Neuronal stem cell (in vitro differentiated cells): ENCODE measurements at places on chromosomes 11 and 22.

- no peak for DNase-seq
These were observed 17.6 kb upstream of the MED17 start for GRCh38 chr11:93766504-93766903.

DNA sequence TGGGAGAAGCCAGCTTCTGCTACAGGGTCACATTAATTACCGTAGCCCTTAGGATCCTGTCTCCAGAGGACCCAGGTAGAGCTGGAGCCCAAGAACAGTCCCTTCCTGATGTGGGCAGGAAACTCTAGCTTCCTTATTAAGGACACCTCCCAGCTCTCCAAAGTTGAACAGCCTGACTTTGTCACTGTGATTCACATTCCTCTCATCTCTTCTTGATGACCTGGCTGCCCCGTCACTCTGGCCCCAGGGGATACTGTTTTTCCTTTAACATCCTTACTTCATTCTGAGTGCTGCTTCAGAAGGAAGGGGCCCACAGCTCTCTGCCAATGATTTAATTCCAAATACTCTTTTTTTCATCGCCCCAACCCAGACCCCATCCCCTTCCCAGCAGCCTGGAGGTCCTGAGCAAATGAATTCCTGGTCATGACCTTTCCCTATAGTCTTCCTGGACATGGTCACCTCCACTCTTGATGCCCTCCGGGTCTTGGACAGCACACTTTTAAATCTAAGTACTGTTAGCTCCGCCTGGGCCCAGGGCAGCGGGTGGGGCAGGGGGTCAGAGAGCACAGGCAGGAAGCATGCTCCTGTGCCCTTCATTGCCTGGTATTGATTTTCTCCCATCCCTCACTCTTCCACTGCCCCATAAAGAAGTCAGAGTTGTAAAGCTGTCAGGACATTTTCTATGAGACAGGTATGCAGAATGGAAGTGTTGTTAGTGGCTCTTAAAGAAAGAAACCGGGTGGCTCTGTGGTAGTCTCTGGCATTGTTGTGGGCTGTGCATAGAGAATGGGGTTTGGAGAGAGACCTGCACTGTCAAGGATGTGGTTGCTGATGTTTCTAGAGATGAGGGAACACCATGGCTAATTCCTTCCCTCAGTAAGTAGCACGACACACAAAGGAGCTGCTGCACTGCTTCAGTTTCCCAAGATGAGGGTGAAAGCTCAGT lies 22.3 kb upstream of the SPON1 start:
- no peak for DNase-seq

- DNase-seq = no peak
These were observed 130.9 kb downstream of the BBOX1 start for GRCh38 chr11:27171376-27171958.

- no peak for DNase-seq
These were observed 1.1 kb downstream of the TM7SF2 start for GRCh38 chr11:65112546-65113360.

- no peak for DNase-seq
These were observed at the start of gene SLC7A4 for GRCh38 chr22:21032037-21032867. Gene SLC7A4 (minus strand): TSS chr22:21032561. CDS start chr22:21031812, 749 bp downstream.

DNA sequence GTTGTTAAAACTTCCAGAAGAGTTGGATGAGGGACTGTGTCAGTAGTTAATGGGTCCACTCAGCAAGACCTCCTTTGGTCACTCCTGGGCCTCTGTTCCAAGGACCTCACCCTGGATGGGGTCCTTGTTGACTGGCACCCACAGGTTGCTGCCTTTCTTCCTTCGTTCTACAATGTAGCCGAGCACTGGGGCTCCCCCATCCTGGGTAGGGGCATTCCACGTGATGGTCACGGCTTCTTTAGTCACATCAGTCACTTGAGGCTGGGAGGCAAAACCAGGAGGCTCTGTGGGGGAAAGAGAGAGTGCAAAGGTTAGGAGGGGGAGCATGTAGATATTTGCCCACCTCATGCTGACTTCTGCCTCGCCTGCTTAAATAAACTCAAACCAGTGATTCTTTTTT lies 12.0 kb downstream of the TMEM86A start:
- no peak for DNase-seq

- no peak for DNase-seq
These were observed 198.8 kb downstream of the FAT3 start for GRCh38 chr11:92423115-92424034.

- no peak for DNase-seq
These were observed 50.9 kb downstream of the APOL1 start for GRCh38 chr22:36303874-36304273.

DNA sequence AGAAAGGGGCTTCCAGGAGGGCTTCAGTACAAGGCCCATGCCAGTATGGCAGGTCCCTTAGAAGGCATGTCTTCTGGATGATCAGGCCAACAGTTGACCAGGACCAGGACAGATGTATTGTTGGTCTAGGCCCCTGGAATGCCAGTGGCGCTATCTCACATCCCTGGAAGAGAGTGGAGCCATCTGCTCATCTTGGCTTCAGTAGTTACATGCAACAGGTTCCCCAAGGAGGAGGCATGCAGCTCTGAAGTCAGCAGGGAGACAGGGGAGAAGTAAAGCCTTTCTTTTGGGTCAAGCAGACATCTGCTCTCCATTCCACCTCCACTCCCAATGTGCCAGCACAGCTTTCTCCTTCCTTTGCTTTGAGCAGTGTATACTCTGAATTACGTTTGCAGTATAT lies 244.1 kb downstream of the KIRREL3 start:
- no peak for DNase-seq

DNA sequence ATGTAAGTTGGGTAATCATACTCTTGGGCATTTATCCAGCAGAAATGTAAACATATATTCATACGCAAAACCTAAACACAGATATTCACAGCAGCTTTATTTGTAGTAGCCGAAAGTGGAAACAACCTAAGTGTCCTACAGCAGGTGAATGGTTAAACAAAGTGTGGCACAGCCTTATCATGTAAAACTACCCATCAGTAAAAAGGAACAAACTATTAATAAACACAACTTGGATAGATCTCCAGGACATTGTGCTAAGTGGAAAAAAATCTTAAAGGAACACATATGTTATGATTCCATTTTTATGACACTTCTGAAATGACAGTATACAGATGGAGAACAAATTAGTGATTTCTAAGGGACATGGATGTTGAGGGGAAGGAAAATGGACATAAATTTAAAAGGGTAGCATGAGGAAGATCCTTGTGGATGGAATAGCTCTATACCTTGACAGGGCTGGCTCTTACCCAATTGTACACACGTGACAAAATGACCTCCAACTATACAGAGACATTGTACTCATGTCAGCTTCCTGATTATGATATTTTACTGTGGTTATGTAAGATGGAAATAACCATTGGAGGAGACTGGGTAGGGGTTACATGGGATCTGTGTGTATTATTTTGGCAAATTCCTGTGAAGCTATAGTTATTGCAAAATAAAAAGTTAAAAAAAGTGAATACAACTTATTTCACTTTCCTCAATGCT lies 15.4 kb downstream of the ANO5 start:
- DNase-seq = no peak

DNA sequence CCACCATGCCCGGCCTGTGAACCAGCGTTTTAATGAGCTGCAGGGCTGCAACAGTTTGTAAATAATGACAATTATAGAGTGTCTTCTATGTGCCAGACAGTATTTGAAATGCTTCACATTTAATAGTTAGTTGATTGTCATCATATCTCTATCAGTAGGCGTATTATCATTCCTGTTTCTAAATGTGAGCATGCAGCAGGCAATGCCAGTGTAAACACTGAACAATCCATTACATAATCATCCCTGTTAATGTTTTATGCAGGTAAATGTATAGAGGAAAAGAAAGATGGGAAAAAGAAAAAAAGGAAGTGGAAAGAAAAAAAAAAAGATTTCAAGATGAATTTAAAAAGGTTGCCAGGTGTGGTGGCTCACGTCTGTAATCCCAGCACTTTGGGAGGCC lies 52.3 kb downstream of the ZBTB44 start:
- DNase-seq = no peak

DNA sequence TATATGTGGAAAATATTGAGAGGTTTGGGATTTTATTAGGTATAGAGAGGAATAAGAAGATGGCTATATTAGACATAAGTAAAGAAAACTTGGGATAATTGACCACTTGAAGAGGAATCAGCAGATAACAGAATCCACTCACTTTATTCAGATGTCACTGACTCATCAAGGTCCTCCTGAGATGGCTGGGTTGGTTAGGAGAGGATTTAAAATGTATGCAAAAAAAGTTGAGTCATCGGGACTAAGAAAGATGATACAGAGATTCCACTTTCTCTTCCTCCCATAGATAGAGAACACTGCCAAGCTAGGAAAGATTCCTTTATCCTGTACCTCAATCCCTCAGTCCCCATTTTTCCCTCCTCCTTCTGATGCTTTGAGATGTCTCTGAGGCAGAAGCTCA lies at the start of gene OR6A2:
TSS of gene OR6A2 (minus strand) at position 288 of the 400 bp plus-strand sequence. CDS start 3,981 bp downstream, outside the sequence.
- DNase-seq = no peak
